ENCODE measurements at places on chromosomes 4 and X.

DNA sequence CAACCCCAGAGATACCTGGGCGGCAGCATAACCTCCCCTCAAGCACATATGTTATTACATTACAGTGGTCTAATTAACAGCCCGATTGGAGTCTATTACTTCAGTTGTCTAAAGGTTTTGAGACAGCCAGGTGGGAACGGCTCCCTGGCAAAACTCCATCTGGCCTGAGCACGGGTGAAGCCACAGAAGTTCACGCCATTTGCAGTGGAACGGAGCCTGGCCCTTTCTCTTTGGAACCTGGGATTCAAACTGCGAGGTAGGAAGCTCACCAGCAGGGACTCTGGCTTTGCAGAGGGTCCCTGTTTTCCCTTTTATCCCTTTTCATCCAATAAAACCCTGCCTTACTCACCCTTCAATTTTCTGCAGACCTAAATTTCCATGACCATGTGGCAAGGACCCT, 45.9 kb upstream of the NEIL3 start:
- DNase-seq, result no peak

- no peak for DNase-seq
These were observed 27.9 kb upstream of the NFXL1 start for GRCh38 chr4:47942081-47942819.

GRCh38 chr4:94889946-94890345, 132.2 kb downstream of the BMPR1B start:
- DNase-seq, result no peak

DNA sequence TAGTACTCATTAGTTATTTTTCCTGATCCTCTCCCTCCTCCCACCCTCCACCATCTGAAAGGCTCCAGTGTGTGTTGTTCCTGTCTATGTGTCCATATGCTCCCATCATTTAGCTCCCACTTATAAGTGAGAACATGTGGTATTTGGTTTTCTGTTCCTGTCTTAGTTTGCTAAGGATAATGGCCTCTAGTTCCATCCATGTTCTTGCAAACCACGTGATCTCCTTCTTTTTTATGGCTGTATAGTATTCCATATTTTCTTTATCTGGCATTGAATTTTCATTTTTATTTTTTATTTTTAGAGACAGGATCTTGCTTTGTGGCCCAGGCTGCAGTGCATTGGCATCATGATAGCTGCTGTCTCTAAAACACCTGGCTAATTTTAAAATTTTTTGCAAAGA, 11.9 kb upstream of the UBE2K start:
- no peak for DNase-seq

DNA sequence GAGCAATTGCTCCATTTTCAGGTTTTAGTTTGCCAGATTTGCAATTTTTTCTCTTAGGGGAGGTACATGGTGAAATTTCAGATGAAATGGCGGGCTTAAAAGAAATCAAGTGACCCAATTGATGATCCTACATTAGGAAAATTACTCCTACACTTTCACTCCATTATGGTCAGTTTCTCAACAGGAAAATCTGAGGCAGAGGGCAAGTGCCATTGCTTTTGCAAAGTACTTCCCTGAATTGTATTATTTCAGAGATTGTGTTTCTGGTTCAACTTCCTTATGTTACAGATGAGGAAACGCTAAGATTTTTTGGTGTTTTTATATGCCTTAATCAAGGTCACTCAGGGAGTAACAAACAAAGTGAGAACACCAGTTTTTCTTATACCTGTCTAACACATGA, 302.2 kb downstream of the ARAP2 start:
- DNase-seq, result no peak

- no peak for DNase-seq
These were observed 42.3 kb downstream of the STX18 start for GRCh38 chr4:4499438-4500123.

DNA sequence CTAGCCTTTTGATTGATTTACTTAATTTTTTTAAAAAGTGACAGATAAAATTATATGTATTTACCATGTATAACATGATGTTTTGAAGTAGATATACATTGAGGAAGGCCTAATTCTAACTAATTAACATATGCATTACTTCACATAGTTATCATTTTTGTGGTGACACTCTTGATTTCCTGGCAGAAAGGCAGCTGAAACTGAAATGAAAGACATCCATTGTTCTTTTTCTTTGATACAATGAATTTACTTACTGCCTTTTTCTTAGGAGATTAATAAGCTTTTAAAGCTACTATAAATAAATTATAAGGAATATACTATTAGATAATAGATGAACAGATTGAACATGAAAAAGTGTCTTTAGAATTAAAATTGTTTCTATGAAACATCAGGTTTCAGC, 26.7 kb downstream of the ANKRD50 start:
- DNase-seq, result no peak
